CD4-positive, alpha-beta T cell treated with Interleukin-4 for 4 hours (primary cell): ENCODE measurements at places on chromosomes 7 and 10.

- DNase-seq = no peak
These were observed 36.2 kb upstream of the HECW1 start for GRCh38 chr7:43076189-43076605.

DNA sequence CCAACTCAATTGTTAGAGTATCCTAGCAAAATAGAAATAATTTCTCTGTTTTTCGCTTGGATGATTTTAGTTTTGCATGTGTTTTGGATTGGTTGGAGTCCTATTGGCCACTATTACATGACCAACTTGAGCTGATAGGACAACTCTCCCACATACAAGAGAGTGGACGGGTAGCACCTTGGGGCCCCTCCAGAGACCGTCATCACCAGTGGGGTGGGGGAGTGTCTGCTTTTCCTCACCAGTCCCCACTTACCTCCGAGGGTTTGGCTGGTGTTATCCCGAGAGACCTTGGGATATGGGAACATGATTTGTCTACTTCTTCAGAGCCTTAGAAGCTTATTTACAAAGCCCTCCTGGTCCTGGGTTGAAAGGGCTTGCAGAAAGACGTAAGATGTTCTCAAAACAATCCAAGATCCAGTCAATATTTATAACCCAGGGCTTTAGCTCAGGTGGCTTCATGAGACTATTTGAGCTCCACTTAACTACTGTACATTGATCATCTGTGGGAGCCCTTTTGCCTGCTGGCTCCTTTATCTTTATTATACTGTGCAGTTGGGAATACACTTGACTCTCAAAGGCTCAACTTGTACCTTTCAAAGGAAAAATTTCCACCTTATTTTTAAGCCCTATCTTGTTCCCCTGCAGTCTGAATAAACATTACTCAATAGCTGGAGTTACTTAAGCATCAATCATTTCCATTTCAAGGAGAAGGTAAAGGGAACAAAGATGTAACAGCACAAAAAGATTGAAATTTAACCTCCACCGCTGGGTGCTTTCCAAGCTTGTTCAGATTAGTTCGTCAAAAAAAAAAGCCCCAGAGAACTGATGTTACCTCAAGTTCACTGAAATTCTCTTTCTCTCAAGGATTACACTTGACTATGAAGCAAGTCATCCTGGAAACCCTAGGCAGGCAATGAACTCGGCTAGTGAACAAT is 119.7 kb downstream of the WDR11 start:
- no peak for DNase-seq

DNA sequence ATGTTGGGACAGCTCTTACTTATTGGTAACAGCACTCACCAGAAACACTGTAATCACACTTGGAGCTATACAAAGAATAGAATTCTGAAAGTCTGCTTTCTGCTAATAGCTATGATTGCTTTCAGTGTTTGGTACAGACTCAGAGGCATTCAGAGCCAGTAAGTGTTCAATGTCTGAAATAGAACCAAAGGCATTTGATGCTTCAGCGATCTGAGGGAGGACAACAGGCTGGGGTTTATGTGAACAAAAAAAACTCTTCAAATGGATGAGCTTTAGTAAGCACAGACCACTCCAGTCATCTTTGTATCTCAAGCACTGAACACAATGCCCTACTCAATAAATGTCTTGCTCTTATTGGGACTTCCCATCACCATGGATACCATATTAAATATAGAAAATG is 322.8 kb upstream of the GRM3 start:
- no peak for DNase-seq

GRCh38 chr10:33270971-33271370 is 63.5 kb downstream of the NRP1 start:
- DNase-seq = no peak

GRCh38 chr7:97011536-97012364 is 6.4 kb downstream of the DLX6 start:
- DNase-seq = no peak

DNA sequence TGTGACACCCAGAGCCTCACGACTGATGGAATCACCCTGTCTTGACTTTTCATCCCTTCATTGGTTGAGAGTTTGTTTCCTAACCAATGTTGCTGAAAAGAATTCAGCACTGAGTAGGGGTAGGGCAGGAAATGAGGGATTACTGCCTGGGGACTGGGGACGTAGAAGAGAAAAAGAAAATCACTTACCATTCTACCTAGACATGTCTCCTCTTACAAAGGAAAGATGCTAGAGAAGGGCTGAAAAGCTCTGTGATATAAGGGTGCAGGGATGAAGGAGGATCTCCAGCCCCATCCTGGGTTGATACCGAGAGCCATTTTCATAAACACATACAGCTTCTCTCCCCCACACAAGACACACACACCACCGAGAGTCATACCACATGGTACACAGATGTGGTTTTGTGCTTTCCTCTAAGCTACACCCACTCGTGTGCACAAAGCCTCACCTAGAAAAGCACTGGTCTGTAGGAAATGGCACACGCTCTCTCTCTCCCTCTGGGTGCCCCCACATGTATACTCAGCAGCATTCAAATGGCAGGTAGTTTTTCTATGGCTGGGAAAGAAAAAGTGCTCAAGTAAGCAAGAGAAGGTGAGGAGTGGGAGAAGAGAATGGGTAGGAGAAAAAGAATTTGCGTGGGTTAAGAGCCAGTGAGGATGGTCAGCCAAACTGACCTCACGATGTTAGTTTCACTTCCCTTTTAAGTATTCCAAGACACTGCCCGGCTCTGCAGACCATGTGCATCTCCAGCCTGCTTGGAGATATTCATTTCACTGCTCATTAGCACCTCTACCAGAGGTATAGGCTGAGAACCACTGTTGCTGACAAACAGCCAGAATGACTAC is 85.8 kb downstream of the CALD1 start:
- DNase-seq = peak; percentile 13

GRCh38 chr7:105205592-105206237 is 183.0 kb downstream of the SRPK2 start:
- DNase-seq = peak; percentile 30

DNA sequence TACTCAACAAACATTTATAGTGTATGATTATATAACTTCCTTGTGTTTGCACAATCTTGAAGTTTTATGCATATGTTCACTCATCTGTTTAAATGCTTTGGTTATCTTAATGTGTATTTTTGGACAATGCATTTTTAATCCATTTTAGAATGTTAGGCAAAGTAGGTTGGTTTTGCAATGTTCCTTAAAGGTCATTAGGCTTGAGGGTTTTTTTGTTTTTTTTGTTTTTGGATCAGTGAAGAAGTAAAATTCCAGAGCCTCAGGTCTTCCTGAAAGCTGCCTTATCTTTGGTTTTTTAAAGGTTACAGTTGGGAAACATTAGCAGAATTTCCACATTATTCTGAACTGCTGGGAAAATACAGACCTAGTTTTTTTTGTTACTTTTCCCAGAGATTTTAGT is 12.8 kb downstream of the MDFIC start:
- DNase-seq = no peak

DNA sequence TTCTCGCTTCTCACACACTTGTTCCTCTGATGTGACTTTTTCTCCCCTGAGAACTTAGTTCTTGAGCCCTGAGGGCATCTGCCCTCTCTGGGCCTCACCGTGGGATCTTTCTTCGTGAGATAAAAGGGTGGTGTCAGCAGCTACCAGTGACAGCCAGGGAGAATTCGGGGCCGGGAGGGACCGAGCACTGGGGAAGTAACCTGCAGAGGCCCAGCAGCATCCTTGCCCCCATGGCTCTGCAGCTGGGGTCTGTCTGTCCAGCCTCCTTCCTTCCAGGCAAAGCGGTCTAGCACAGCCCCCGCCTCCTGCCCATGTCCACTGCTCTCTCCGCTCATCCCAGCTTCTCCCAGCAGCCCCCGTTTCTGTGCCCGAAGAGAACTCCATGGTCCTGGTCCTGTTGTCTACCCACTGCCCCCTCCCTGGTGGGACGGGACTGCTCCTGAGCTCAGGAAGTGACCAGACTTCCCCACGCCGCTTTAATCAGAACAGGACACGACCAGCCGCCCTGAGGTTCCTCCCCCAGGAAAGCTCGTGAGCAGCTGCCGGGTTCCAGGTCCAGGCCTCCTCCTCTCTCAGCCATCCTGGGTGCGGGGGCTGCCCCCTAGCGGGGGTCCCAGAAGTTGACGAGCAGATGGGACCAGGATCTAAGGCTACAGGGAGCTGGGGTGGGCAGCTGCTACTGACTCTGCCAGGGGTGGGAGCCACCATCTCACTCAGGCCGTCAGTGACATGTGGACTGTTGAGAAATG is 187.5 kb downstream of the WDR37 start:
- no peak for DNase-seq

DNA sequence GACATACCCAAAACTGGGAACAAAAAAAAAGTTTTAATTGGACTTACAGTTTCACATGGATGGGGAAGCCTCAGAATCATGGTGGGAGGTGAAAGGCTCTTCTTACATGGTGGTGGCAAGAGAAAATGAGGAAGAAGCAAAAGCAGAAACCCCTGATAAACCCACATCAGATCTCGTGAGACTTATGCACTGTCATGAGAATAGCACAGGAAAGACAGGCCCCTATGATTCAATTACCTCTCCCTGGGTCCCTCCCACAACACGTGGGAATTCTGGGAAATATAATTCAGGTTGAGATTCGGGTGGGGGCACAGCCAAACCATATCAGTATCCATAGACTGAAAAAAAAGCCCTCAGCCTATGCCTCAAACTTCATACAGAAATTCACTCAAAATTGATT is 647.2 kb downstream of the GRID1 start:
- no peak for DNase-seq

- no peak for DNase-seq
These were observed 210.5 kb downstream of the SEMA3A start for GRCh38 chr7:83984076-83984475.

- no peak for DNase-seq
These were observed 243.1 kb upstream of the AOAH start for GRCh38 chr7:36967387-36967786.

- no peak for DNase-seq
These were observed 46.2 kb downstream of the DPYSL4 start for GRCh38 chr10:132232981-132233380.

- DNase-seq = no peak
These were observed 212.3 kb downstream of the DKK1 start for GRCh38 chr10:52526251-52526823.

DNA sequence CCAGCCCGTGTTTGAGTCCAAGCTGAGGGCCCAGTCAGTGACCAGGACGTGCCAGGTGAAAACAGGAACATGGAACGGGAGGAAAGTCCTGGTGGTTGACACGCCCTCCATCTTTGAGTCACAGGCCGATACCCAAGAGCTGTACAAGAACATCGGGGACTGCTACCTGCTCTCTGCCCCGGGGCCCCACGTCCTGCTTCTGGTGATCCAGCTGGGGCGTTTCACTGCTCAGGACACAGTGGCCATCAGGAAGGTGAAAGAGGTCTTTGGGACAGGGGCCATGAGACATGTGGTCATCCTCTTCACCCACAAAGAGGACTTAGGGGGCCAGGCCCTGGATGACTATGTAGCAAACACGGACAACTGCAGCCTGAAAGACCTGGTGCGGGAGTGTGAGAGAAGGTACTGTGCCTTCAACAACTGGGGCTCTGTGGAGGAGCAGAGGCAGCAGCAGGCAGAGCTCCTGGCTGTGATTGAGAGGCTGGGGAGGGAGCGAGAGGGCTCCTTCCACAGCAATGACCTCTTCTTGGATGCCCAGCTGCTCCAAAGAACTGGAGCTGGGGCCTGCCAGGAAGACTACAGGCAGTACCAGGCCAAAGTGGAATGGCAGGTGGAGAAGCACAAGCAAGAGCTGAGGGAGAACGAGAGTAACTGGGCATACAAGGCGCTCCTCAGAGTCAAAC is 5.2 kb downstream of the GIMAP5 start:
- DNase-seq = no peak
